Activated B cell treated with CpG ODN at 0.5 μM for 24 hours (primary cell): ENCODE measurements at places on chromosomes 3 and 15. TPM values are rescaled to one million over a fixed set of nuclear protein-coding genes. Genes with fewer than 3 reads are reported as not detected.

DNA sequence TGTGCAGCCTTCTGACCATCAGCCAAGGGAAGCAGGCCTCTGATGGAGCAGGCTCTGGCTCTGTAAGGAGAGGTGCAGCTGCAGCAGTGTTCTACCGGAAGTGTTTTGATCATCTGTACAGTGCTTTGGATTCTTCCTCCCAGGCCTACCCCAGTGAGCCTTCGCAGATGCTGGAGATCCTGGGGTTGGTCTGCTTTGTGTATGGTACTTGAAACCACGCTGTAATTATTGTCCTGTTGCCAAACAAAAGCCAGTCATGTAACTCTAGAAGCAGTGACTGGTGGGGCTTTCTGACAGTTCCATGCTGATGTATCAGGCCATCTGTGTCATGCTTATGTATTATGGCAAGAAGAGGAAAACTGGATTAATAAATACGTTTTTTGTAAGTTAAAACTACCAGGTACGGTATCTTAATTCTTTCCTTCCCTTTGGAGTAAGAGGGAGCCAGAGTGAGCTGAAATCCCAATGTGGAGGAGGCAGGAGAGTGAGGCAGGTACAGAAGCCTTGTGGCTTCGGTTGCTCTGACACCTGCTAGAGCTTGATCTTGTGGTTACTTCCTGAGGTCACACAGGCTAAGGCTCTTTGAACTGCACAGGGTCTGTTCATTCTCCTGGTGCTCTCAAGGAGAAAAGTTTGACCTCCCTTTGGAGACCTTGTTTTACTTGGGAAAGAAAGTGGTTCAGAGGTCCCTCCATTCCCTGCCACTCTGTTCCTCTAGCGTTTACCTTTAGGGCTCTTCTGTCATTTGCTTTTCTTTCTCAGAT is 3.7 kb downstream of the TMEM42 start:
- DNase-seq: no peak

DNA sequence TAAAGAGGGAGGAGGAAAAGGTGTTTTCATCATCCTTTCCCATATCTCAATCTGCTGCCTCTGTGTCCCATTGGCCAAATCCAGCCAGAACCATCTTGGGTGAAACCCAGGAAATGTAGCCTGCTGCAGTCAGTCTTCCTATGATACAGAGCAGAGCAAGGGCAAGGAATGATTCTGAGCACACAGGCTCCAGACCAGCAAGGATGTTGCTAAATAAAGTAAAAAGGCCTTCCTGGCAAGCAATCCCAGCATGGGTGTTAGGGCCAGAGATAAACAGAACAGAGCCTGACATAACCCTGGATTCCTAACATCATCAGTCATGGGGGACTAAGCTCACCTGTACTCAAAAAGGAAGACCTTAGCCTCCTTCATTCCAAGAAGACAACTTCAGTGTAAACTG is 90.7 kb upstream of the AGTR1 start:
- DNase-seq: no peak

GRCh38 chr15:22262613-22263020 is 182.3 kb downstream of the OR4M2 start:
- no peak for DNase-seq

Gene SLCO2A1
- not detected in 2 replicates for total RNA-seq

- no peak for DNase-seq
Observed at GRCh38 chr3:25478211-25478757, 50.2 kb downstream of the RARB start.

DNA sequence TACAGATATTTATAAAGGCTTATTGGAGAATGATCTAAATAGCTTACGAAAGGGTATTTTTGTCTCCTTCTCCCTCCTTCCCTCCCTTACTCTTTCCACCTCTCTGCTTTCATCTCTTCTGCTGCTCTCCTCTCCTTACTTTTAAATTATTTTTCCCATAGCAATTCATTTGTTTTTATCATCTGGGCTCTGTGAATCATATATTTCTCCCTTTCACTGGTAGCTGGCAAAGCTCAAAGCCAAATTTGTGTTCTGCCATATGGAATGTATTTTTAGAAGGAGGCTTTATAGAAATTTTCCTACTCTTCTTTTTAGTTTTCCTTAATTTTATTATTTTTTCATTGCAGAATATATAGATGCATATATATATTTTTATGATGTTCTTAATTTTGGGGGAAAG is 385.8 kb downstream of the C3orf38 start:
- no peak for DNase-seq

GRCh38 chr3:20064796-20065564 is 24.7 kb downstream of the KAT2B start:
- no peak for DNase-seq

GRCh38 chr15:76285241-76285825 is 25.9 kb downstream of the ETFA start:
- no peak for DNase-seq

- no peak for DNase-seq
Observed at GRCh38 chr3:50660386-50660785, 14.3 kb upstream of the DOCK3 start.

Gene RBPMS2
- 0.91 and 0.93 TPM in 2 replicates for total RNA-seq

GRCh38 chr15:67240235-67241131 is 14.0 kb downstream of the AAGAB start:
- DNase-seq: no peak

DNA sequence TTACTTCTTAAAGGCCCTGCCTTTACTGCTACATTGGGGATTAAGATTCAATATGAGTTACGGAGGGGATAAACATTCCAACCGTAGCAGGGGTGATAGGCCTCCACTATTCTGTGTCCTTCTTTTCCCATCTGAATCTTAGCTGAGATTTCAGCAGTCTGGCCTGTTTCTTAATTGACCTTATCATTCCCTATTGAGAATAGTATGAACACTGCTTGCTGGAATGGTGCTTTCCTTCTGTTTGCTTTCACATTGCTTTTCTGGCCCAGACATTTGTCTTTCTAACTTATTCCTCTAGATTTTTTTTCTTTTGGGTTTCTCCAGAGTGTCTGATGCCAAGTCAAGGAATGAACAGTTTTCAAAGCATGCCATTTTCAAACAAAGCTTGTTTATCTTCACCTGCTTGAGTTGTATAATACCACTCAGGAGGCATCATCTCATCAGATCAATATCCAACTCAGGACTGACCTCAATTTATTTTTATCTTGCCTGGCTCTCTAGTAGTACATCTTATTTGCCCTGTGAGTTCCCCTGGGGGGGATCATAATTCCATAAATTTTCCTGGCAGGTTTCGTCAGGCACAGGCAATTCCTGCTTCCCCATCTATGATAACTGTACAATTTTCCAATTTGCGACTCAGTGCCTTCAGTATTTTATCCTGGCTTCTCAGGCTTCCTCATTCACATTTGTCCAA is 161.1 kb upstream of the STT3B start:
- DNase-seq: no peak

GRCh38 chr3:172525116-172525613 is 1.9 kb upstream of the TNFSF10 start:
- DNase-seq: no peak

DNA sequence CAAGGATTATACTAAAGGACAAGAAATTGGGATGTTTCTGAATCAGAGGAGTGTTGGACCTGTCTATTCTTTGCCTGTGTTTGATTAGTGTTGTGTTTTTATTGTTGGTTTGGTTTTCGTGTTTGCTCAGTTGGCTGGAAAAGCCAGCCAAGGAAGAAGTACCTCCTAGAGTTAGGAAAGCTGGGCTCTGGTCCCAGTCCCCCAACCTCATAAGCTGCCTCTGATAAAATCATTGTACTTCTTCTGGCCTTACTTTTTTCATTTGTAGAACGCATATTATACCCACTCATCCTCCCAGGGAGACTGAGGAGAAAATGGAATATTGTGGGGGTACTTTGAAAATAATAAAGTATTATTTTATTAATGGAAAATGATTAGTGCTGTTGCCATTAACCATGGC is 177.4 kb upstream of the TRIM42 start:
- no peak for DNase-seq

- DNase-seq: no peak
Observed at GRCh38 chr15:73758461-73758860, 5.3 kb upstream of the INSYN1 start.

DNA sequence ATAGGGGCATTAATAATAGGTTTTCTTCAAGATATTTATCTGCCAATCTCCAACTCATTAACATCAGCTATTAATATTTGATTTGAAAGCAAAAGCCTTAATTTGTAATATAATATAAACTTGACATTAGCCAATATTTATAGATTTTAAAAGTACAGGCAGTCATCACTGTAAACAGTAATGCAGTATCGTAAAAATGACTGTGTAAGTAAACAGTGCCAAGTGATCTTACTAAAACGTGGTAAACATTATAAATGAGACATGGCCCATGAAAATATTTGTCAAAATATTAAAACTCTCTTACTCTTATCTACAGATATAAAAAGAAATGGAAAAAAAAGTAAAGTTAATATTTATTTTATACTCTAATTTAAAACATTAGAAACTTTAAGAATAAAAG is 101.6 kb upstream of the EPHA6 start:
- DNase-seq: no peak

DNA sequence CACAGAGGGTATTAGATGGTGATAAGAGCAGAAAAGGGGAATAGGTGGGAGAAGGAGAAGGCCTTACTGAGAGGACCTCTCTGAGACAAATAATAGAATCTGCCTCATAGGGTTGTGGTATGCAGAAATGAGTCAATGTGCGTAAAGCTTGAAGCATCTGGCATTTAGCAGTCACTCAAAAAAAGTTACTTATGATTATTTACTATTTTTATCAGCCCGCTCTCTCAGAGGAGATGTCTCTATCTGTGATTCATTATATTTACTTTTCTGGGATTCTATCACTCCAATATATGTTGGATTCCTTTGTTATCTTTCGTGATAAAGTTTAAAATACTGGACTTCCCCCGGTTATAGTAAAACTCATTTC is 4.6 kb upstream of the TM4SF1 start:
- no peak for DNase-seq

DNA sequence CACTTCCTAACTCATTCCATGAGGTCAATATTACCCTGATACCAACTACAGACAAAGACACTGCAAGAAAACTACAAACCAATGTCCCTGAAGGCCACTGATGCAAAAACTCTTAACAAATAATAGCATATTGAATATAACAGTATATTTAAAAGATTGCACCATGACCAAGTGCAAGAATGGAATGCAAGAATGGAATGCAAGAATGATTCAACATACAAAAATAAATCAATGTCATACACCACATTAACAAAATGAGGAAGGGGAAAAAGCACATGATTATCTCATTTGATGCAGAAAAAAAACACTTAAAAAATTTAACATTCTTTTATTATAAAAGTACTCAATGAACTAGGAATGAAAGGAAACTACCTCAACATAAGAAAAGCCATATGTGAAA is 463.1 kb upstream of the NECTIN3 start:
- DNase-seq: no peak

- DNase-seq: no peak
Observed at GRCh38 chr3:30512576-30512975, 93.8 kb upstream of the TGFBR2 start.

GRCh38 chr3:170907637-170908234 is 701 bp downstream of the EIF5A2 start:
- no peak for DNase-seq

GRCh38 chr3:192352142-192352541 is 375.2 kb downstream of the FGF12 start:
- DNase-seq: no peak

- DNase-seq: no peak
Observed at GRCh38 chr15:91055548-91056331, 33.3 kb upstream of the VPS33B start.

Gene TMEM158
- total RNA-seq: 0.13 TPM in 1 of 2 replicates, not detected in the other

DNA sequence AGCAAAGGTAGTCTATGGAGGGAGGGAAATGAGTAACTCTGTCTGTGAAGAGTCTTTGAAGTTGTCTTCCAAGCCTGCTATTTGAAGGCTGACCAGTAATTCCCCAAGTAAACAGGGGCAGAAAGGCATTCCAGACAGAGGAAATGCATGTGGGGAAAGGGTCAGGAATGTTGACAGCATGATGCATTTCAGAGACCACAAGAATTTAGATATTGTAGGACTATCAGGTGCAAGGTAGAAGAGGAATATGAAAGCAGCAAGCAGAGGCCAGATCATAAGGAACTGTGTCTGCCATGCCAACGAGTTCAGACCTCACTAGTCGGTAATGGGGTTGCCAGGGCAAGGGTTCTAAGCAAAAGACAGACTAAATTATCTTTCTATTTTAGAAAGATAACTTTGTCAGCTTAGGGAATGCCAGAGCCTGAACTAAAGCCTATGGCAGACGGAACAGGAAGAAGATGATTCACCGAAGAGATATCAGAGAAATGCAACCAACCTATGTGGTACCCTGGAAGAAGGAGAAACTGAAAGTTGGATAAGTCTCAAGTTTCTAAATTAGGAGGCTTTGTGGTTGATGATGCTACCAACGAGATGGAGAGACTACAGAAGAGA is 327.0 kb upstream of the RORA start:
- DNase-seq: no peak

- no peak for DNase-seq
Observed at GRCh38 chr15:50066202-50066601, 52.8 kb downstream of the ATP8B4 start.

- no peak for DNase-seq
Observed at GRCh38 chr15:31387479-31388118, 61.0 kb downstream of the KLF13 start.

DNA sequence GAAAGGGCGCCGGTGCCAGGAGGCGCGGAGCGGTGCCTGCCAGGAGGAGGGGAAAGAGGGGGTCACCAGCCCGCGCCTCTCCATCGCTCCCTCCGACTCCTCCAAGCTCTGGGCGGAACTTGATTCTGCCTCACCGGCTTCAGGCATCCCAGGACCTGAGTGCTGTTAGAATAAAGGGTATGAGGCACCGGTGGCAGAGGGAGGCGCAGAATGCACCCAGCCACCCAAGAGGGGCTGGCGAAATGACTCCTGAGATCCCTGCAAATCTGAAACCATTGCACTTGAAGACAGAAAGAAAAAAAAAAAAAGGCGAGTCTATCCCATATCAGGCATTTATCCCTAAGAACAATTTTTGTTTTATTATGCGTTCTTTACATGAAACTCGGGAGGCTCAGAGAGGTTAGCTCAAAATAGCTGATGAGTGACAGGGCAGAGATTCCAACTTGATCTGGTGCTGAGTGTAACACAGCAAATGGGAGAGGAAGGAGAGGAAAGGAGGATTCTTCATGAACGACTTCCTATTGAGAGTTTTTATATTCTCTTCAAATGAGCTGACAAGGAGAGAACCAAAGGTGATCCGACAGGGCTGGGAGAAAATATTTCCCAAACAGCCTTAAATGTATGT is 157.0 kb upstream of the FRMD4B start:
- DNase-seq: no peak

DNA sequence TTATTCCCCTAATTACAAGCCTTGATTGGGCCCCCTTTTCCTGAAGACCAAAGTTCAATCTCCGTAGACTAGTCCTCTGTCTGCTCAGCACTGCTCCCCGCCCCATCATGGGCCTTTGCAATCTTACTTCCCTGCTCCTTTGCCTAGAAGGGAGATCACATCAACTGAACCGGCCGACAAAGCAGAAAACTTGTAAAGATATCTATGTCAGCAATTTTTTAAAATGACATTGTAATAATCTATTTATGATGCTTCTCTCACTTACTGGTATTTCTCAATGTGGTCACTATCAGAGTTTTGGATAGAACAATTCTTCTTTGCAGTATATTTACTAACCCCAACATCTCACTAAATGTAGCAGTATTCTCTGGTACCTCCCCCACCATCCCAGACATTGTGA is 17.3 kb downstream of the ANAPC13 start:
- DNase-seq: no peak

Gene PLIN1
- total RNA-seq: 0.27 and 0.71 TPM in 2 replicates
